Muscle of arm (tissue), 14 donors: ENCODE measurements at places on chromosomes 2 and 18. TPM values are rescaled to one million over a fixed set of nuclear protein-coding genes. Genes with fewer than 3 reads are reported as not detected.

- no peak for DNase-seq
Observed at GRCh38 chr2:226552571-226553285, 246.9 kb downstream of the IRS1 start.

GRCh38 chr2:185145316-185146121 lies 547.2 kb downstream of the ZNF804A start:
- DNase-seq = no peak

The CD8B2 gene
- 0.12 TPM for polyA plus RNA-seq

The CRYGC gene
- not detected for polyA plus RNA-seq

DNA sequence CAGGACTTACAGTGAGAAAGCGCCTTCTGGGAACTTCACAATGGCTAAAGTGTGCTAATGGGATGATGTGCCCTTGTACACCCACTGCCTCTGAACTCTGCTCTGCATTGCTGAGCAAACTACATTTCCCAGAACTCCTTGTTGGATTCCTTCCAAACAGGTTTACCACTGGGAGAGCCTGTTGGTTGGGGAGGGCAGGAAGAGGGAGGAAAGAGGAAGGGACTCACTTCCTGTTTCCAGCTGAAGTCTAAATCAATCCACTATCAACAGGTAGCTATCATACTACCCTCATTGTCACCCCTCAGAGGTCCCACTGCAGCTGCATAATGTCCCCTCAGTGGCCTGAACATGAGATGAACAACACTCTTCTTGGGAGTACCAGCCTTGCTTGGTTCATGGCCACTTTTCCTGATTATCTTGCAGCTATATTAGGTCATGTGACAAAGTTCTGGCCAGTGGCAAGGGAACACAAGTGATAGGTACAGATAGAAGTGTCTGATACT lies 109.7 kb downstream of the MSH2 start:
- no peak for DNase-seq
